Urinary bladder (tissue), 4 donors: ENCODE measurements at places on chromosomes 12 and 14. TPM values are rescaled to one million over a fixed set of nuclear protein-coding genes. Genes with fewer than 3 reads are reported as not detected.

Gene DYNC1H1
- total RNA-seq: 377 TPM

Gene ANKRD33
- not detected for total RNA-seq

Gene KRT76
- total RNA-seq: not detected

Gene CLEC7A
- total RNA-seq: 4.5 TPM

Gene INHBC
- not detected for total RNA-seq

Gene ZNF641
- 43.7 TPM for total RNA-seq

Gene ZNF891
- 7.3 TPM for total RNA-seq

Gene NR2C1
- 84.3 TPM for total RNA-seq

Gene SERPINA4
- not detected for total RNA-seq

Gene KRT3
- total RNA-seq: not detected

Gene RND1
- 0.53 TPM for total RNA-seq

Gene CD27
- total RNA-seq: 0.26 TPM

Gene KRT85
- not detected for total RNA-seq
